ENCODE measurements at places on chromosomes 3 and 15.

DNA sequence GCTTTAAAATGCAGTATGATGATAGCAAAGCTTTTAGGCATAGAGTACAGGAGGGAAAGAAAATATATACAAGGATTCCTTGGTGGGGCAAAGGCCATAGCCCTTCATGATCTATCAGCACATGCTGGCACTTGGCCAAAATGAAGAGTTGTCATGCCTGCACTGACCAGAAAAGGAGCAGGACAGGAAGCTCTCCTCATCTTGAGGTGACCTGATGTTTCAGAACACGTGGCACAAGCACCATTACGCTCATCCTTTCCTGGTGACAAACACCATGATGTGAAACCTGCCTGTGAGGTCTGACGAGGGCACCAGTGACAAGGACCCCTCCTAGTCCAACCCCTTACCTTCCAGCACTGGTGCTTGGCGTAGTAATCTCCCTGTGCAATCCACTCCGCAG lies 77.9 kb upstream of the DCLK3 start:
- DNase-seq, result no peak

DNA sequence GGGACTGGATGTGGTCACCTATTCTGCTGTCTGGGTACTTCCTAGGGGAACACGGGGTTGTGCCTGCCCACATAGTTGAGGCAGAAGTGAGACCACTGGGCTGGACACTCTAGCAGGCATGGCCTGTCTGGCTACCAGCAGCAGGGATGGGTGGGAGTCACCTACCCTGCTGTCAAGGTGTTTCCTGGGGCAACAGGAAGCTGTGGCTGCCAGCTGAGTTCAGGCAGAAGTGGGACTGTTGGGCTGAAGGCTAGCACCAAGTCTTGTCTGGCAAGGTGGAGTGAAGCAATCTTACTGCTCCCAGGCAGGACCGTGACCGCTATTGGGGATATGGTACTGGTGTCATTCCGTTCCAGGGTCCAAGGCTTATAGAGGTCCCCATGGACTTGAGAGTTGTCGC lies 20.3 kb upstream of the ZDHHC23 start:
- DNase-seq, result no peak

GRCh38 chr3:193165431-193166120 lies 75.4 kb upstream of the PLAAT1 start:
- DNase-seq, result no peak

DNA sequence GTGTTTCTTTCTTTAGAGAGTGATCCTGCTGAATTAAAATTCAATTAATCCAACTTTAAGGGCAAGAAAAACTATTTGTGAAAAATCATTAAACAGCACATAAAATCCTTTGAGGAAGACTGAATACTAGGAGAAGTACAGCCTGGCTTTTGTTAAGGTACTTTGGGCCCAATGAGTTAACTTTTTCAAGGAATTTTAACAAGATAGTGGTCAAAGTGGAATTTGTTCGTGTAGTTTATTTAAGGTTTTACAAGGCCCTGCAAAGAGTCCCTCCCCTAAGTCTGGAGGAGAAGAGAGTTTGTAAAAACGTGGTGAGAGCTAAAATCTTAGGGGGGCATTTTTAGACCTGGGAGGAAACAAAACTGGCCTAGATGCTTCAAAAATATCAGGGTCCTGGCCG lies 26.0 kb upstream of the TRIM71 start:
- no peak for DNase-seq

DNA sequence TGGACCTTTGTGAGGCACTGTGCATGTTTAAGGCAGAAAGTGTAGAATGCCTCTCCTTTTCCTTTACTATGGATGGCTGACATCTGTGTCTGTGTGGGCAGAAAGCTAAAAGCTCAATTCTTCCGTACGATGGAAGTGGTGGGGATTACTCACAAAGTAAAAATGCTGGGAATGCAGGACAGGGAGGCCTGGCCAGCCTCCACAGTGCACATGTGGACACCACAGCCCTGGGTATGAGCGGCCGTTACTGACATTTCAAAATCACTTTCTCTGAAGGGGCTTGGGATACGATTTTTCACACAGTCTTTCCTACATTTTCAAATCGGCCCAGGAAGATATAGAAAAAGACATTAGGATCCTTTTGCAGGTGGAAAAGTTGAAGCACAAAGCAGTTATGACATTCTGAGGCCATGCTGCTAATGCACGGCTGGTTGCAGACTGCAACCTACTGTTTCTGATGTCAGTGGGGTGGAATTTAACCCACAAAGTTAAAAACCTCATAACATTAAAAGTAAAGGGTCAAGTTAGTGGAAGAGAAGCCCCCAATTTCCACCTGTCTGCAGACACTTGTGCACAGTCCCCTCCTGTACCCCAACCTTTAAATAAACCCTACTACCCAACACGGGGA lies 27.9 kb downstream of the EHD4 start:
- no peak for DNase-seq

DNA sequence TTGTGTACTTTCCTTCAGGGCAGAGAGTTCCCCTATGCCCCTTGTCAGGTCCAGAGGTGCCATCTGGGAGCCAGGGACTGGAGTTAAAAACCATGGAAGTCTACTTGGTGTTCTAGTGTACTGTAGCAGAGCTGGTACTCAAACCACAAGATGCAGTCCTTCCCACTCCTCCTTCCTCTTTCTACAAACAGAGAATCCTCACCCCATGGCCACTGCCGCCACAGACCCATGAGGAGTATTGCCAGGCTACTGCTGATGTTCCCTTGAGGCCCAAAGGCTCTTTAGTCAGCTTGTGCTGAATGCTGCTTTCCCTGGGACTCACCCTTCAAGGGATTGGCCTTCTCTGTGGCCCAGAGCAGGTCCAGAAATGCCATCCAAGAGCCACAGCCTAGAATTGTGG lies 229.2 kb upstream of the ZPLD1 start:
- DNase-seq, result no peak

DNA sequence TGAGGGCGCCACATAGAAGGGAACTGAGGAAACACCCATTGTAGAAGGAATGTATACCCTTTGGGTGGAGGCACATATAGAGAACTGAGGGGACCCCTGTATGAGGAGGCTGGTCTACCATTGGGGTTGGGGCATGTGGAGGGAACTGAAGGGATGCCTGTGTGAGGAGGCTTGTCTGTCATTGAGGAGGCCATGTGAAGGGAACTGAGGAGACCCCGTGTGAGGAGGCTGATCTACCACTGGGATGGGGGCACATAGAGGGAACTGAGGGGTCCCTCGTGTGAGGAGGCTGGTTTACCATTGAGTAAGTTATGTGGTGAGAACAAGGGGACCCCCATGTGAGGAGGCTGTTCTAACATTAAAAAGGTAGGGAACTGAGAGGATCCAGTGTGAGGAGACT lies 156.1 kb downstream of the FBLN2 start:
- no peak for DNase-seq

- DNase-seq, result no peak
Measured at GRCh38 chr3:39718674-39719595, 90.5 kb upstream of the MYRIP start.

DNA sequence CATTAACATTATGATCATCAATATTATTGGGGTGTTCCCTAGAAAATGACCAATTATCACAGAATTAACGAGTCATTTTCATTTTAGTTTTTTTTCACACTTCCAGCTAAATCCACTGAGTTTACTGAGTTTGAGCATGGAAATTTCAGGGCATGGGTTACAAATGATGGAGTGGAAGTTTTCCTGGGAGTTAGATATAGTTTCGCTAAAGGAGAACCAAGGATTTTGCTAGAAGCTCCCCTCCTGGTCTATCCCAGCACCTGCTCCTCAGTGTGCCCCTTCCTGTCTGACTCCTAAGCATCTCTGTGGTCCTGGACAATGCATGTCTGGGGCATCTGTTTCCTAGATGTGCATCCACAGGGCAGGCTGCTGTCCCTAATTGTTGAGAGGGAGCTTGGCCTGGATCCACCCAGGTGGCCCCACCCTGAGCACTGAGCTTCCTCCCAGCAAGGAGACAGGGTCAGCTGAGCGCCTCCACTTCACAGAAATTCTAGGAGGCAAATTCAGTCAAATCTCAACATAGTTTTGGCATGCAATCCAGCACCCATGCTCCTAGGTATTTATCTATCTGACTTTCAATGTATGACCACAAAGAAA lies 102.3 kb upstream of the GOLGA6L6 start:
- no peak for DNase-seq

DNA sequence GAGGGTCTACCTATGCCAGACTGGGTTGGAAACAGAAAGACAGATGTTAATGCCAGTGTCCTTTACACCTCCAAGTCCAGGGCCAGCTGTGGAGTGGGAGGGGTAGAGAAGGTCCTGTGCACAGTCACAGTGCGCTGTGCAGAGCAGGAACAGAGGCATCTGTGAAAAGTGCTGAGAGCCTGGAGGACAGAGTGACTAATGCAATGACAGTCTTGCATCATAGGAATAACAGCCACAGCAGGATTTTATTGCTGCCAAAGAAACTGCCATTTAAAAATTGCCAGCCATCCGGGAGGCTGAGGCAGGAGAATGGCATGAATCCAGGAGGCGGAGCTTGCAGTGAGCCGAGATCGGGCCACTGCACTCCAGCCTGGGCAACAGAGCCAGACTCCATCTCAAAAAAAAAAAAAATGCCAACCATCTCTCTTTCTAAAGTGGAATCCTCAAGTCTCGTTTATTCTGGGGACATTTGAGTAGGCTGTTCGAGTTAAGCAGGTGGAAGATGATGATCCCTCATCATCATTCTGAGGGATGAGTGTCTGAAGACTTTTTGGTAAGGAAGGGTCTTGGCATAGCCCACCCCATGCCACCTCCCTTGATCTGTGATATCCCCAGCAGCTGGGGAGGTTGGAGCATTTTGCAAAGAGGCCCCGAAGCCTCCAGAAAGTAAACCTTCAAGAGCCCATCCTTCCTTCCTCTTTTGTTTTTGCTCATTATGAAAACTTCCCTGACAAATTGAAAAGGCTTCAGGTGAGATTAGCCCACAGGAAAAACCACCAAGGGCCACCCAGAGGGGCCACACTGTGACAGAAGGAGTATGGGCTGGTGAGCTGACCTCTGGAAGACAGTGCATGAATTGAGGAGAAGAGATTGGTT lies 7.7 kb downstream of the CCR2 start:
- no peak for DNase-seq

All from activated naive CD8-positive, alpha-beta T cell treated with anti-CD3 and anti-CD28 coated beads, Interleukin-2, amount 50 U/mL, for 16 hours (primary cell).